Stimulated activated naive CD4-positive, alpha-beta T cell (primary cell): ENCODE measurements at places on chromosomes 5 and 9.

- no peak for DNase-seq
Observed at GRCh38 chr5:134462761-134463160, 51.1 kb upstream of the CDKN2AIPNL start.

DNA sequence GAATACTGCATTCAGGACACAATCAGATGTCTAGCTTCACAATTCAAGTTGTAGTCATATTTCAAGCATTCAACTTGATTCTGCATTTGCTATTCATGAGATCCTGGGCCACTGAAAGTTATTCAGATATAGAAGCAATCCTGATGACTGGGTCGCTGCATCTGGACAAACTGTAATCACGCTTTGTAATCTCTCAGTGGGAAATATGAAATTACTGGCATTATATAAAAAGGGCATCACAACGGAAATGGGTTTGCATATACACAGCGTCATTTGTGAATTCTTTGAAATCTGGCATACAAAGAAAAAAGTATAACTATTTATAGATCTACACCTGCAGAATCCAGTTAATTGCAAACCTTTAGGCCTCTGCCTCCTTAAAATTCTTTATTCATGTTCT, 102.2 kb downstream of the PARP8 start:
- DNase-seq, result no peak

- no peak for DNase-seq
Observed at GRCh38 chr9:134992755-134993124, 75.0 kb upstream of the FCN1 start.

DNA sequence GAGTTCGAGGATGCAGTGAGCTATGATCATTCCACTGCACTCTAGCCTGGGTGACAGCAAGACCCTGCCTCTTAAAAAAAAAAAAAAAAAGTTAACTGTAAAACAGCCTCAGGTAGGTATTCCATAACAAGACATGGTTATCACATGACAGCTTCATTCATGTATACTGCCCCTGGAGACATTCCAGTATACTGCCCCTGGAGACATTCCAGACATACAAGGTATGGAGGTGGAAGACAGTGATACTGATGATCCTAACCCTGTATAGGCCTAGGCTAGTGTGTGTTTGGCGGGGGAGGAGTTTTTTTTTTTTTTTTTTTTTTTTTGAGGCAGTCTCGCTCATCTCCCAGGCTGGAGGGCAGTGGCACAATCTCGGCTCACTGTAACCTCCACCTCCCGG, 105.5 kb downstream of the RICTOR start:
- DNase-seq, result no peak

GRCh38 chr9:123727332-123727731, 202.6 kb downstream of the DENND1A start:
- no peak for DNase-seq

GRCh38 chr9:95815961-95816360, 59.5 kb upstream of the ERCC6L2 start:
- DNase-seq, result no peak

GRCh38 chr9:72428329-72428728, 63.3 kb upstream of the ZFAND5 start:
- DNase-seq, result no peak

- no peak for DNase-seq
Observed at GRCh38 chr5:78355561-78355960, 4.9 kb upstream of the SCAMP1 start.

GRCh38 chr5:43104057-43104456, 16.7 kb upstream of the ZNF131 start:
- DNase-seq, result no peak

GRCh38 chr5:118430076-118430475, 558.3 kb downstream of the DTWD2 start:
- no peak for DNase-seq

DNA sequence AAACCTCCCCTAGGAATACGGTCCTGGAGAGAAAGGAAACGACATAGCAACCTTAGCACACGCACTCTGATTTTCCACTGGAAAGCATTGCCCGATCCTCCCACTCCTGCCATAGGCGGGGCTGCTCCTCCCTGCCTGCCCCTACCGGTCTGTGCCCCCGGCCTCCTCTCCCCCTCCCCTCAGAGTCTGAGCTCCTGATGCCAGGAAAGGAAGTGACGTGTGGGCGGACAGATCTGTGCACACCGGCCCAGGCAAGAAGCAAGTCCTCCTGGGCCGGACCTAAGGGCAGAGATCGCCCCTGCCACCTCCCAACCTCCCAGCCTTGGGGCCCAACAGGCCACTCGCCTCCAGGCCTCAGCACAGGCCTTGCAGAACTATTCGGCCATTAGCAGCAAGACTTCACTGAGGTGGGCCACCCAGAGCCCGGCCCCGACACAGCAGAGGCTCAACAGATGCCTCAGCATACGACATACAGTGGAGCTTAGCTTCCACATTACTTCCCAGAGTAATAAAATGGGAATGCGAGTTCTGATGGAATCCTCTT, 7.2 kb downstream of the NINJ1 start:
- DNase-seq, result no peak

DNA sequence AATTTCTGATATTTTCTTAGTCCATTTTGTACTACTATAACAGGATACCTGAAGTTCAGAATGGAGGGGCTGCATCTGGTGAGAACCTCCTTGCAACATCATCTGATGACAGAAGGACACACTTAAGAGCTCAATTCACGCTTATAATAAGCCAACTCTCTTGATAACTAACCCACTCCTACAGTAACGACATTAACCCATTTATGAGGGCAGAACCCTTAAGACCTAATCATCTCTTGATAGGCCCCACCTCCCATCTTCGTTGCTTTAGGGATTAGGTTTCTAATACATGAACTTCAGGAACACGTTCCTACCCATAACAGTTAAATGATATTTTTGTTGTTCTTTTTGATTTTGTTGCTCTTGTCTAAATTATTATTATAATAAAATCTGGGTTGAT, 69.4 kb downstream of the TNPO1 start:
- DNase-seq, result no peak

DNA sequence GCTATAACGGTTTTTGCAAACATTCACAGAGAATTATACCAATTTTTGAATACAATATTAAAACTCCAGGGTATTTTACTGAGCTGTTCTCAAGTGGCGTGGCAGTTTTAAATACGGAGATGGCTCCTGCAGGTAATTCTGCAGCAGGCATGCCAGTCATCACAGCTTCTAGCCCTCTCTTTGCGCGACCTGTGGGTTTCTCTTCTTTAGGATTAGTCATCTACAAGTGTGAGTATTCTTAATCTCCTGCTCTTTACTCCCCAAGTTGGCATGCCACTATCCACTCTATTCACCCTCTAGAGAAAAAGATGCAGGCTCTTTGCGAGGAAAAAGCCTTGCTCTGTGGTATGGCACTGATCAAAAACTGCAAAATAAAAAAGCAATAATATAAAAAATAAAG, 43.9 kb downstream of the ANKRD31 start:
- no peak for DNase-seq

GRCh38 chr5:130126746-130127145, 222.5 kb downstream of the CHSY3 start:
- DNase-seq, result no peak

GRCh38 chr5:64690417-64691151, at the start of gene SHISAL2B:
SHISAL2B (plus strand) TSS chr5:64690503; CDS start chr5:64690624, 121 bp downstream.
- no peak for DNase-seq

DNA sequence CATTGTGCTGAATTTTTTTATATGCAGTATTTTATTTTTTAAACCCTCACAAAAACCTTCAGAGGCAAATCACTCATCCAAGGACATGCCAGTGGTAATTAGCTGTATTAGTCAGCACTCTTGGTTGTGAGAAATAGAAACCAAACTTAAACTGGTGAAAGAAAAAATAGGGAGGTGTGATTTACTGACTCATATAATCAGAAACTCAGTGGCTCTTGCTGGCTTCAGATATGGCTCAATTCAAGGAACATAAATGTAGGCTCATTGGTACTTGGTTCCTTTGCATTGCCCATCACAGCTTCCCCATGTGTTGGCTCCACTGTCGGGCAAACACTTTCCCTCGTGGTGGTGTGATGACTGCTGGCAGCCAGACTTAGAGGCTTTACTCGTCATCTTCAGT, 497.2 kb downstream of the MAT2B start:
- DNase-seq, result no peak

GRCh38 chr5:148730270-148730669, 75.9 kb upstream of the HTR4 start:
- DNase-seq, result no peak

DNA sequence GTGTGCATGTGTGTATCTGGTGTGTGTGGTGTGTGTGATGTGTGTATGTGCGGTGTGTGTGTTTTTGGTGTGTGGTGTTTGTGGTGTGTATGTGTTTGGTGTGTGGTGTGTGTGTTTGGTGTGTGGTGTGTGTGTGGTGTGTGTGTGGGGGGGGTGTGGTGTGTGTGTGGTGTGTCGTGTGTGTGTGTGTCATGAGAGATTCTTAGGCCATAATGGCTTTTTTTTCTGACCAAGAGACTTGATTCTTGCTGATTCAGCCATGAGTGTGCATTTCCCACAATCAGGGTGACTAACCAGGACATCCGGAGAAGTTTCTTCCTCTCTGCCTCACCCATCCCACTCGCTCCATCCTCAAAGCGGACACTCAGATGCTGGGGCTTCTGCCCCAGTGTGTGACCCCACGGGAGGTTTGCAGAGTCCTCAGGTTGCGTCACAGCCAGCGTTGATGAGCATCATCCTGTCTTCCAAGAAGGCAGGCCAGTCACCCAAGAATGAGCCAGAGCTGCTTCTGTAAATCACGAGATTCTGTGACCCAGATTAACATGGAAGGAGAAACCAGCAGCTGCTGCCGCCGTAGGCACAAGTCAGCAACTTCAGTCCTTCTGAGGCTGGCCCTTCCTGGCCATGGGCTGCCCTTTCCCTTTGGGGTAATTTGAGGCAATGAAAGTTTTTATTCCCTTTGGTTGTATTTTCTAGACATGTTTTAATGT, 12.5 kb upstream of the CTSL start:
- DNase-seq, result no peak

DNA sequence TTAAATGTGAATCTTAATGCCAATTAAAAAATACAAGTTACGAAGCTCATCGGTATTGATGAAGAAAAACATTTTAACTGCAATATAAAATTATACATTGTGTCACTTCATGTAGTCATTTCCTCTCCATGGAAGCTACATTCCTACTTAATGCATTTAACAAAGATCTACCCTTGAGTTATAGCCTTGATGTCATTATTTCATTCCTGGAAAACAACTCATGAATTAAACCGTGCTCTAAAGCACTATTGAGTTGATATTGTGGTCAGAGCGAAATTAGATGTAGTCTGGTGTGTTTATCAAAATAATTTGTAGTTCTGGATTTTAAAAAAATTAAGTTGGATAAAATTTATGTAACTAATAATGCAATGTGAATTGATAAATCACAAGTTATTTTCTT, 11.1 kb downstream of the C5orf47 start:
- no peak for DNase-seq

GRCh38 chr9:137682428-137683105, 63.8 kb downstream of the EHMT1 start:
- no peak for DNase-seq

DNA sequence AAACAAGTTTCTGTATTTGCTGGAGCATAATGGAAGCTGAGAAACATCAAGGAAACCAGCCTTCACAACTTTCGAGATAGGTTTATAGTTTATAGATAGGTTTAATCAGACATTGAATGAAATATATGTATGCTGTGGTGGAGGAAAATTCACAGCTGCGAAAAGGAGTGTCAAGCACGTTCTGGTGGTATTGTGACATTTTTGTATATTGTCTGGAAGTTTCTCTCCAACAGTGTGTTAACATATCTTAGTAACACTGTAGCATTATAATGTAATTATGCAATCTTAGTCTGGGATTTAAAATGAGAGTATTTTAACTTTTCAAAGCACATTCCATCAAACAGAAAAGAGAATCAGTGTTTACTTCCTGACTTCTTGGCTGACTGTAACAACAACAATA, 50.0 kb downstream of the FCHO2 start:
- DNase-seq, result no peak

GRCh38 chr9:34123682-34124081, 2.8 kb downstream of the DCAF12 start:
- DNase-seq, result no peak

GRCh38 chr5:6394429-6395101, 16.2 kb upstream of the MED10 start:
- no peak for DNase-seq
